ENCODE measurements at places on chromosomes 6 and 20.

DNA sequence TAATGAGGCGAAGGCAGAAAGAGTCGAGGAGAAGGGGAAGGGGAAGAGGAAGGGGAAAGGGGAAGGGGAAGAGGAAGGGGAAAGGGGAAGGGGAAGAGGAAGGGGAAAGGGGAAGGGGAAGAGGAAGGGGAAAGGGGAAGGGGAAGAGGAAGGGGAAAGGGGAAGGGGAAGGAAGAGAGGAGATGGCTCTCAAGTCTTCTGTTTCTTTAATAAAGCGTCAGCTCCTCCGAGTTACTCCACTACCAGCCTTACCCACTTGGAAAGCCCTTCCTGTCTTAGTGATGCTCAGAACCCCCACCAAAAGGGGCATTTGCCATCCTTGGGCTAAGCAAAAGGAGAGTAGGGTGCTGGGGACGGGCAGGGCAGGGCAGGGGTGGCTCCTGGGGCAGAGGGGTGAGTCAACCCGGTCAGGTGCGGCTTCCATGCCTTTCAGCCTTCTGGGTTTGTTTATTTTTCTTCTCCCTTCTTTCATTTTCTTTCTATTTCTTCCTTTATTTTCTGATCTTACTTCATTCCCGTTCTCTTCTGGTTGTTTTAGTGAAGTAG is 476 bp upstream of the CLIC5 start:
- no peak for DNase-seq

DNA sequence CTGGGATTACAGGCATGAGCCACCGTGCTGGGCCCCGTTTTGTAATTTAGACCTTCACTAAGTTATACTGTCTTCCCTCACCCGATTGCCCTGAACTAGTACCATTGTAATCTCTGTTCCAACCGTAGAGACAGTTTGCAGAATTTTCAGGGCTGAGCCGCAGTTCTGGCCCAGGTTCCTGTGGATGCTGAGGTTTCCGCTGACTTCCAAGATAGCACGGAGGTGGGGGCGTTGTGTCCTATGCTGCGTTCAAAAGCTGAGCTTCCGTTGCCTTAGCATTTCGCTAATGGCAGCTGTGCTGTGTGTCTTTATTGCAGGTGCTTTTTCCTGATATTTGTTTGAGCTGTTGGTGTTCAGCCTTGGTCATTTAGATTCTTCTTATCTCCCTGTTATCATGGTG is 137.0 kb downstream of the SOX4 start:
- no peak for DNase-seq

DNA sequence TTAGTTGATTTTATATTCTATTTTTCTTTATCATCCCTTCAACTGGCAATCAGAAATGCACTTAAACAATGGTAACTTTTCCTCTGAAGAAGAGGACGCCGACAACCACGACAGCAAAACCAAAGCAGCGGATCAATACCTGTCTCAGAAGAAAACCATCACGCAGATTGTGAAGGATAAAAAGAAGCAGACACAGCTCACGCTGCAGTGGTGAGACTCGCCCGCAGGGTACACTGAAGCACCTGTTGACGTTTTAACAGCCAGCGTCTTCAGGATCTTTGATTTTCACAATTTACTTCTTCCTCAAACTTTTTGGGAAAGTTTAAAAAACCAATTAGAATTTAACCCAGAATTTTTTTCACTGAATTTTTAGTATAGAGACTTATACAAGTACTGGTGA is 701 bp downstream of the RFX6 start:
- no peak for DNase-seq

GRCh38 chr6:82914511-82914910 is 151.1 kb downstream of the UBE3D start:
- no peak for DNase-seq

GRCh38 chr6:109236115-109237076 is 141.1 kb downstream of the CEP57L1 start:
- peak; percentile 7 for DNase-seq

DNA sequence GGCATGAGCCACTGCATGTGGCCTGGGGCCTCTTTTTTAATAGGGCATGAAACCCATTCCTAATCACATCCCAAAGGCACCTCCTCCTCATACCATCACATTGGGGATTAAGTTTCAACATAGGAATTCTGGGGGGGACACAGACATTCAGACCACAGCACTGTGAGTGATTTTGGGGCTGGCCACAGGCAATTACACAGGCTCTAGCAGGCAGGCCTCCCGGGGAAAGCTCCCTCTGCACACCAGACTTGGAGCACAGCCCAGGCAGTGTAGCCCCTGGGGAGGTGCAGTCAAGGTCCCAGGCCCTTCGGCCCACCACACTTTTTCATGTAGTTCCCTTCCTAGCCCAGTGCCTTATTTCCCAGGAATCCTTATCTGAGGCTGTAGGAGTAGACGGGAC is 5.5 kb downstream of the SFT2D1 start:
- no peak for DNase-seq

GRCh38 chr6:150751296-150751695 is 114.2 kb upstream of the MTHFD1L start:
- DNase-seq = no peak

- DNase-seq = peak; percentile 42
Observed at GRCh38 chr20:49886571-49887213, 28.6 kb downstream of the SPATA2 start.

DNA sequence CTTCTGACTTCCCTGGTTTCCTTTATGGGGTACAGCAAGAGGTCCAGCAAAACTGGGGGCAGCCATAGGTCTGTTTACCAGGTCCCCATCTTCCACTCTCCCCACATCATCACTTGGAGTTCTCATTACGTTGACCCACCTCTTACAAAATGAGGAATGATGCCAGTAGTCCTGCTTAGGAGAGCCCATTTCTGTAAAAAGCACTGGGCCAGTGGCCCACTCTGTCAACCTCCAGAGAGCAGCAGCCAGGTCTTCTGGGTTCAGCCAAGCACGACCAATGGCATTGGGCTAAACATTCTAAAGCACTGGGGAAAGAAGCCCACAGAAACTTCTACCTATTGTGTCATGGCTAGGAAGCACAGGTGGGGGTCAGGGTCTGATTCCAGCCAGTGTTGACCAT is 13.9 kb downstream of the ZC3H12D start:
- DNase-seq = no peak
